Mesenchymal stem cell (in vitro differentiated cells and primary cell): ENCODE measurements at places on chromosomes 7 and 10.

- peak; percentile 30 for DNase-seq
Observed at GRCh38 chr10:103969436-103969835, 2.5 kb downstream of the SLK start.

- DNase-seq, result peak; percentile 13
Observed at GRCh38 chr7:2023877-2024566, 208.7 kb downstream of the MAD1L1 start.

- peak; percentile 85 for DNase-seq
Observed at GRCh38 chr7:38858259-38858884, 50.6 kb downstream of the VPS41 start.

- DNase-seq, result no peak
Observed at GRCh38 chr7:156080596-156080995, 268.3 kb upstream of the SHH start.

GRCh38 chr7:104967595-104967994, 46.4 kb upstream of the KMT2E start:
- no peak for DNase-seq

DNA sequence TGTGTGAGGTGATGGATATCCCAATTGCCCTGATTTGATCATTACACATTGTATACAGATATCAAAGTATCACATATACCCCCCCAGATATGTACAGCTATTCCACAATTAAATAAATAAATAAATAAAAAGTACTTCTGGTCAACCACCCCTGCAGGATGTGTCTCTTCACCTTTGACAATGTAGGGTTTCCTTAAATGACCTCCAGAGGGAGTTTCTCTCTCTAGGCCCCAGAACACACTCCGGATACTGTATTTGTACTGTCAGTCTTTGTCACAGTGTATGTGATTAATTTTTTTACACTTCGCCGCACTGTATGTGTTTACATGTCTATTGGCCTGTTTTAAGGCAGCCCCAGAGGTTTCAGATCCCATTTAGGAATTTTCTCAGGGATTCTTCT, 123.6 kb downstream of the ADCYAP1R1 start:
- no peak for DNase-seq

- no peak for DNase-seq
Observed at GRCh38 chr7:139855498-139856270, 26.6 kb downstream of the TBXAS1 start.

GRCh38 chr10:63286340-63286739, 153.2 kb downstream of the NRBF2 start:
- no peak for DNase-seq

- DNase-seq, result peak; percentile 64
Observed at GRCh38 chr10:87931836-87932230, 68.4 kb downstream of the PTEN start.

- peak; percentile 76 for DNase-seq
Observed at GRCh38 chr7:106126170-106126938, 14.2 kb upstream of the SYPL1 start.

- DNase-seq, result peak; percentile 69
Observed at GRCh38 chr7:44824894-44825526, 22.9 kb downstream of the H2AZ2 start.

DNA sequence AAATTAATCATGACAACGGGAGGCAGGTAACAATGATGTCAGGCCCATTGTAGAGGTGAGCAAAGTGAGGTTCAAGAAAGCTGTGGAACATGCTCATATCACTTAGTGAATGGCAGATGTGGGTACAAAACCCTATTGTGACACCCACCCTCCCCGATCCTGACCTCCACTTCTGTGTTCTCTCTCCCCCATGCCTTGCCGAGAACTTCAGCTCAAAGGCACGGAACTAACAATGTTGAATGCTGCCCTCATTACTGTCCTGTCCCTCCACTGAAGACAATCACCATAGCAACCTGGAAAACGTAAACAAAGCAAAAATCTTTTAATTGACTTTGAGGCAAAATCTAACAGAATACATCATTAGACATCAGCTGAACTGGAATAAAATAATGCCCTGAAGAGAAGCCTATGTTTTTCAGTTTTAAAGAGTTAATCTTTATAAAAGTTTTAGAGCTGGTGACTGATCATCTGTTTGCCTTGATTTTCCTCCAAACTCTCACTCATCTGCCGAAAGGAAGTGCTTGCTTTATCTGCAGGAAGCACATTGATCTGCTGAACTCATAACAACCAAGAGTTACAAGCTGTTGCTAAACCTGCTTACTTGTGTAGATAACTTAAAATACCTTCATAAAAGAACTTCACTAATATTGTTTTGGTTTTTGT, 133.6 kb downstream of the CUBN start:
- DNase-seq, result peak; percentile 92

- no peak for DNase-seq
Observed at GRCh38 chr10:101133489-101134298, 2.6 kb downstream of the TLX1 start.

DNA sequence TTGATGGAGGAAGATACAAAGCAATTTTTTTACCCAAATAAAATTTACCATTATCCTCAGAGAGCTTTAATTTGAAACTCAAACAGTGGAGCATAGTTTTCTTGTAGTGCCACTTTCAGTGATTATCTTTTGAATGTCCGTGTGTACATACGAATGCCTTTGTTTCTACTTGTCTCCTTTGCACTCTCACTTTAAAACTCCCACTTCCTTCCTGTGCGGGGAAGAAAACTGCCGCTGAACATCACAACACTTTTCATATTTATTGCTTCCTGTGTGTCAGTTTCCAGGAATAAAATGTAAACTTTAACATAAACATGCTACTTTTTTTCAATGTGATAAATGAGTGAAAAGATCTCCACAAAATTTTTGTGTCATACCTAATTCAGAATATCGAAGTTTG, 102.4 kb downstream of the SEMA3A start:
- peak; percentile 71 for DNase-seq

DNA sequence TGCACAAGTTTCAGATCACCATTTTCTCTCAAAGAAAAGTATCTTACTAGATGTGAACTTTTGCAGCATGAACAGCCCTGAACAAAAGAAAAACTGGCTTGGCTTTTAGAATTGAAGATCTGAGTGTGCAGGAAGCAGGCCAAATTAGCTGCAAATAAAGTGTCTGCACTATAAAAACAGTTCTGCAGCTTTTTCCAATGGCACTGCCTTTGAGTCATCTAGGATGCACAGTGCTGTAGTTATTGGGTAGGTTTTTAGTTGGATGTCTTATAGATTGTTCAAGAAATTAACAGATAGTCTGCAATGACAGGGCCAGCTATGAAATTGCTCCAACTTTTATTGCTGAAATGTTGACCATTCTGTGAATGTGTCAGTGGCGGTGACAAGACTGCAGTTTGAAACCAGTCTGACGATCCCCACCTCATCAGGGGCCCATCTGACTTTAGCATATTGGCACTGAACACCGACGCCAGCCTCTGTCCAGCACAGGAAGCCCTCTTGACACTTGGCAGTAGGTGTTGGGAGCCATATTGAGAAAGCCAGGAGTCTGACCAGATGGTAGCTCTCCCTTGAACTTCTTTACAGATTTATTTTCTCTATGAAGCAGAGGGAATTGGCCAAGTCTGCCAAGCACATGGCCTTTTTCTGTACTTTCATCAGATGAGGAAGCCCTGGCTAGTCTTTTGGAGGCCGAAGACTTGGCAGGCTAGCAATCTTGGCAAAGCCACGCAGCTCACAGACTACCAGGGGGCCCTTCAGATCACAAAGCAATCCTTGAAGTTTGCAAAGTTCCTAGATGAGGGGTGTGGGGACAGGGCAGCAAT, 490.6 kb downstream of the NEBL start:
- DNase-seq, result no peak

DNA sequence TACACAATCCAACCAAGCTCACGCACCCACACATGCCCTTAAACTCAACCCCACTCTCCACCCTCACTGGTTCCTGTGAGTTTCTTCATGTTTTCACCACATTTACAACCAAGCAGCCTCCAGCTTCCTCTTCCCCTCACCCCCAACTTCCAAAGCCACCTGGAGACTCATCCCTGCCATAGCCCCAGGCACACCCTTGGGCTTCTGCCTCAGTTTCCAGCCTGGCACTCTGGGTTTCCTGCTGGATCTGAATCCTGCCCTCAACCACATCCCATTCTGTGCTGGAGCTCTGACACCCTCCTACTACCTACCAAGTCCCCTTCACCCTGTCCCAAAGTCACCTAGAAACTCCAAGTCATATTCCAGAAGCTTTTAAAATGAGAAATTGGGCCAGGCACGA, 29.4 kb downstream of the CCDC3 start:
- no peak for DNase-seq

DNA sequence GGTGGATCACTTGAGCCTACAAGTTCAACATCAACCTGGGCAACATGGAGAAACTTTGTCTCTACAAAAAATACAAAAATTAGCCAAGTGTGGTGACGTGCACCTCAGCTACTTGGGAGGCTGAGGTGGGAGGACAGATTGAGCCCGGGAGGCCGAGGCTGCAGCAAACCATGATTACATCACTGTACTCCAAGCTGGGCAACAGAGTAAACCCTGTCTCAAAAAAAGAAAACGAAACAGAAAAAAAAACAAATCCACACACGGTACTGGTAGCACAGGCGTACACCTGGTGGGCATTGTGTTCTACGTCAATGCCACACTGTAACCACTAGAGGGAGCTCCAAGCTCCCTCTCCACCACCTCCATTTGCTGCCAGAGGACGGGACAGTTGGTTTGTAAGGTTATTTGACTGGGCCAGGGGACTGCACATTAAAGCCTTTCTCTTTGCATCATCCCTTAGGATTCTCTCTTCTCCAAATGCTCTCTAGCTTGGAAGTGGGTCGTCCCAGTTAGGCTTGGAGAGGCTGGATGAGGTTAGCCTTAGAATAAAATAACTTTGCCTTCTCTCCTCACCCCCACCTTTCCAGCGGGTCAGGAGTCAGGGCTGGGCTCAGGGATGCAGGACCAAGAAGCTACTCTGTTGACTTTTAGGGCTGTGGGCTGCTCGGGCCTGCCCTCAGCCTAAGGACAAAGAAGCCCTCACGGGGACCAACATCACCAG, 130.8 kb downstream of the SORBS1 start:
- DNase-seq, result peak; percentile 58

GRCh38 chr7:9148687-9149086, 715.3 kb downstream of the NXPH1 start:
- DNase-seq, result no peak

DNA sequence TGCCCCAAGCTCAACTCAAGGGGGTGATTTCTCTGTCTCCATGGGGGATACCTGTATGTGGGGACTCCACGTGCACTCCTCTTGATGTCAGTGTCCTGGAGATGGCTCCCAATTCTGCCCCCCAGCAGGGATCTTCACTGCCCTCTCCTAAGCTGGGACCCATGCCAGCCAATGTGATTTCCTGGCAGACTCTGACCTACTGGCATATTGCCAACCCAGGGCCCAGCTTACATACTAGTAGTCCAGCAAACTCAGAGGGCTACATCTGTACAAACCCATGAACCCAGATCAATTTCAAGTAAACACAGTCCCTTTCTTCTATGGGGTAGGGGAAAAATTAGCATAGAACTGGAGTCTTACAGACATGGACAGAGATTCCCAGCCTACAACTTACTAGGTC, 26.2 kb upstream of the BMPR1A start:
- DNase-seq, result no peak

GRCh38 chr10:126098226-126098581, 201.8 kb downstream of the FANK1 start:
- DNase-seq, result no peak

- no peak for DNase-seq
Observed at GRCh38 chr7:73394422-73394821, 39.2 kb upstream of the FZD9 start.

DNA sequence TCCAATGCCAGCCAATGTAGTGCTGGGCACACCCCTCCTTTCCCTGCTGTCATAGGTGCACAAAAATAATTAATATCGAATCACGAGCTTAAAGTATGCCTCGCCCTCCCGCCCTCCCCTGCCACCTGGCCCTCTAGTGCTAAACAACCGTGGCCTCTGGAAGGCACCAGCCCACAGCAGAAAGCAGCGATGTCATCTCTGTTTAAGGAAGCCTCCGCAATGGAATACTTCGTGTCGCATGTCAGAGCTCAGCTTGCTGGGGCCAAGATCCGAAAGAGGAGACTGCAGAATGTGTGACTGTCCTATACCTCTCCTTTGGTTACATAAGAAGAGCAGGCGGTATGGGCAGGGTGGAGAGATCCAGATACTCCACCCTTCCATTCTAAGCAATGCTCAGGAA, 71.5 kb downstream of the RHOBTB1 start:
- DNase-seq, result no peak

GRCh38 chr7:29609162-29610037, 45.8 kb downstream of the PRR15 start:
- peak; percentile 15 for DNase-seq

- peak; percentile 90 for DNase-seq
Observed at GRCh38 chr7:47556511-47557180, 25.3 kb downstream of the TNS3 start.

GRCh38 chr7:156560075-156560474, 80.5 kb upstream of the RNF32 start:
- DNase-seq, result no peak

DNA sequence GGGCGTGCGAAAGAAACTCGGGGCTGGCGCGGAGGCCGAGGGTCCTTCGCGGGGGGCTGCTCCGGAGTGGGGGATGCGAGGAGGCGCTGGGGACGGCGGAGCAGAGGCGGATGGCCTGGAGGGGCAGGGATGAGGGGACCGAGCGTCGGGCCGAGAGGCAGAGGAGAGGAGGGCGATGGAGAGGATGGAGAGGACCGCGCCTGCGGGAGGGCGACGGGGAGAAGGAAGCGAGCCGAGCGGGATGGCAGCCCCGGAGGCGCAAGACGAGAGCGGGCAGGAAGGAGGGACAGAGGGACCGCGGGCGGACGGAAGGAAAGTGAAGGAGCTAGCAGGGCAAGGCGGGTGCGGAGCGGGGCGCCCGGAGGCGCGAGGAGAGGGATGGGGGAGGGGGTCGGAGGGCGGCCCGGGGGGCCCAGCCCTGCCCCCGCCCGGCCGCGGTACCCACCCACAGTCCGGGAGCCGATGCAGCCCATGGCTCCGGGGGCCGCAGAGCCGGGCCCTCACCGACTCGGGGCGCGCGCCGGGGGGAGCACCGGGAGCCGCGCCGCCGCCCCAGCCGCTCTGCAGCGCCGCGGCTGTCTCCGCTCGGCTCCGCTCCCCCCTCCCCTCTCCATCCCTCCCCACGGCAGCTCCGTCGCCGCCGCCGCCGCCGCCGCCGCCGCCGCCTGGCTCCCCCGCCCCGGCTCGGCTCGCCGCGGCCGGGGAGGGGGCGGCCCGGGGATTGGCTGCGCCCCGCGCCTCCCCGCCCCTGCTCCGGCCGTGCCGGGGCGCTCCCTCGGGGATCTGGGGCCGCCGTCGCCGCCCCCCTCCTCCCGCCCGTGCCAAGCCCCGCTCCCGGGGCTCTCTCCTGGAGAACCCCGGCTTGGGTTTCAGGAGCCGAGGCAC, at the start of gene FAM131B:
FAM131B (minus strand) TSS at position 583 of the 885 bp plus-strand sequence; CDS start at position 473, 110 bp downstream.
- DNase-seq, result no peak

GRCh38 chr7:136036336-136036735, 59.2 kb upstream of the MTPN start:
- peak; percentile 72 for DNase-seq

GRCh38 chr7:107446988-107447387, 22.9 kb upstream of the GPR22 start:
- DNase-seq, result peak; percentile 10

- DNase-seq, result no peak
Observed at GRCh38 chr7:47327346-47327697, 254.6 kb downstream of the TNS3 start.

- DNase-seq, result no peak
Observed at GRCh38 chr7:96933067-96933645, 72.2 kb upstream of the DLX6 start.

GRCh38 chr10:108052981-108053380, 888.5 kb upstream of the SORCS1 start:
- no peak for DNase-seq

- no peak for DNase-seq
Observed at GRCh38 chr10:124151466-124152095, 58.2 kb upstream of the CHST15 start.

GRCh38 chr10:128485701-128486235, 359.5 kb upstream of the MKI67 start:
- DNase-seq, result no peak
